ENCODE measurements at places on chromosomes 6 and 20.

- DNase-seq = no peak
Observed at GRCh38 chr6:45421709-45422502, 44.2 kb upstream of the SUPT3H start.

- no peak for DNase-seq
Observed at GRCh38 chr20:40786336-40786735, 97.3 kb upstream of the MAFB start.

DNA sequence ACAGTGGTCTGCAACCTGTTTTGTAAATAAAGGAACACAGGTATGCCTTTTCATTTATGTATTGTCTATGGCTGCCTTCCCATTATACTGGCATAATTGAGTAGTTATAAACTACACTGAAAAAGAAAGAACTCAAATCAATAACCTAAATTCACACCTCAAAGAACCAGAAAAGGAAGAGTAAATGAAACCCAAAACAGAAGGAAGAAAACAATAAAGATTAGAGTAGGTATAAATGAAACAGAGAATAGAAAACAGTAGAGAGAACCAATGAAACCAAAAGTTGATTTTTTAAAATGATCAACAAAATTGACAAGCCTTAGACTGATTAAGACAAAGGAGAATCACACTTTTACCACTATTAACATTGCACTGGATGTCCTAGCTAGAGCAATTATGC is 34.7 kb downstream of the FAM184A start:
- no peak for DNase-seq

GRCh38 chr6:53483423-53484353 is 61.2 kb downstream of the GCLC start:
- no peak for DNase-seq

DNA sequence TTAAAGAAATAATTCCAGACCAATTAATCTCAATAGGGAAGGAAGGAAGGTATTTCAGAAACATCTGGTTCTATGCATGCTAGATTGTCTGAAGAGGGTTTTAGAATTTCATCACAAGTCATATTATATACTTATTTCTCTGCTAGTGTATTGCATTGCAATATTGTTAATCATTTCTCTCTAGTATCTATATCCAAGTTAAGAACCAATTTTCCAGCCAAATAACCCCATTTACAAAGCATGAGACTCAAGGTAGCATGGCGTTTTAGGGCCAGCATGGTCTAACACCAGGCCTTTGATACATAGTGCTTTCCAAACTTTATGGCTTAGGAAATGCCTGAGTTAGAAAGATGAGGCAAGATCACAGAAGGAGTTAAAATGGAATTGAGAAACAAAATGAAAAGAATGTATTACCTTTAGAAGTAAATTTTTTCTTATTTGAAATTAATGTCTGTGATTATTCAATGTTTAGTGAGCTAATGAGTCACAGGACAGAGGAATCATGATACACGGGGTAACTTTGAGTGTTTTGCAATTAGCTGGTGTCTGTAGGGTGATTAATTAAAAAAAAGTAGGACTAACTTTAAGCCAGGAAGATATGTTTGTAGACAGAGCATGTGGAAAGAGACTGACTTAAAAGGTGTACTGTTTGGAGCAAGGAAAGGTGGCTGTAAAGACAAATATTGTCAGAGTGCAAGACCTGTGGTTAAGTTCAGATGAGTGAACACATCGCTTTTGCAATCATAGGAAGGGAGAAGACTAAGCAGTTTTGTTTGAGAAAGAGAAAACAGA is 1006.2 kb upstream of the CITED2 start:
- DNase-seq = no peak

DNA sequence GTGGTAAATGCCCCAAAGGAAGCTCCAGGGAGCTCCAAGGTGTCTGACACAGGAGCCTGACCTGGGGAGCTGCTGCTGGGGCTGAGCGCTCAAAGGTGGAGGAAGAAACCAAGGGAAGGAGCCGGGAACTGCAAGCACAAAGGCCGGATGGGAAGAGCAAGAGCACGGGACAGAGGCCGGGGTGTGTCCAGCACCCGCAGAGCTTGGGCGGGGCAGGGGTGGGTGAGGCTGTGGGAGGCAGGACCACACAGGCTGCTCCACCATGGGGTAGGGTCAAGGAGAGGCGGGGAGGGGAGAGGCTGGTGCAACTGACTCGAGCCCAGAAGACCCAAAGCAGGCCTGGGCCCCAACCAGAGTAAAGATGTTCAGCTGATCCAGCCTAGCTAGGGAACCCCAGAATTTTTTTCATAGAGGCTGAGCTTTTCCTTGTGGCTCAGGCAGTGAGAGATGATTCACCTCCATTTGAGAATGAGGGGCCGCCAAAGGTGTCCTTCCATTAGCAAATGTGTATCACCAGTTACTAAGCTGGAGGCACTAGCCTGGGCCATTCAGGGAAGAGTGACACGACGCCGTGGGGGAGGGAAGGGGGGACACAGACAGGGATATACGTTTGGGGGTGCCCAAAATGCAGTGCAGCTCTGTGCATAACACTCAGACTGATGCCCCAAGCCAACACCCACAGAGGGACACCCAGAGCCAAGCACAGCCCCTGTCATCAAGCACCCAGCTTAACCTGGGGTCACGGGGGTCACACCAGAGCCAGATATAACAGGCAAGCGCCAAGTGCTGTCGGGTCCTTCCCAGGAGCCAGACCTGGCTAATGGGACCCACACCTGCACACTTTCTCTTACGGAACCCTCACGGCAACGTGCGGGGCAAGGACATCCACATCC is 21.3 kb upstream of the TLDC2 start:
- no peak for DNase-seq

GRCh38 chr20:36956674-36957073 is 5.2 kb upstream of the SAMHD1 start:
- DNase-seq = no peak

DNA sequence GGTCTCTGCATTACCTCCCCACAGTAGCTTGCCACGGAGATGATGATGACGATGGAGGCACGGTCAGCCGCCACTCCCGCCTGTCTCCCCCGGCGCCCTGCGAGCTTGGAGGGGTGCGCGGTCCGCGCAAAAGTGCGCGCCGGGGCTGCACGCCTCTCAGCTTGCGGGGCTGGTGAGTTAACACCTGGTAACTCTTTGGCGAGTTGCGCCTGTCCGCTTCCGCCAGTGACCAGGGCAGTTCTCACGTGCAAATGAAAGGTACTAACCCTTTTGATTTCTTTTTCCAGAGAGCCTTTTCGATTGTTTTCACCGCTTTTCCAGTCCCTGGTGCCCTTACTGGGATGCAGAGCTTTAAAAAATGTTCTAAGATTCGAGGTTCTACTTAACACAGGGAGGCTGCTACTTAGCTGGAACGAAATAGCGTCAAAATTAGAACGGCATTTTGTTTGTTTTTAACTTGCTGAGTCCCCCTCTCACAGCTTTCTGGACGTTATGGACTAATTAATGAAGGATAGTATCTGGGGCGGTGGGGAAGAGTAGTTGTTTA is 6.2 kb downstream of the GRIK2 start:
- DNase-seq = no peak

- no peak for DNase-seq
Observed at GRCh38 chr6:115001731-115002350, 659.0 kb upstream of the HS3ST5 start.

GRCh38 chr6:159422041-159422984 is 253.1 kb downstream of the FNDC1 start:
- DNase-seq = no peak
